Germinal center (tissue), 1 donor: ENCODE measurements at places on chromosomes 4 and X.
A peak's percentile ranks its signal among the peaks of the same experiment; 100 is the strongest.

- no peak for DNase-seq
These were observed 99.0 kb downstream of the FIP1L1 start for GRCh38 chr4:53476232-53477037.

- no peak for DNase-seq
These were observed 1.2 kb upstream of the QDPR start for GRCh38 chr4:17512973-17513665.

- no peak for DNase-seq
These were observed 189.5 kb upstream of the FAT4 start for GRCh38 chr4:125125276-125125675.

DNA sequence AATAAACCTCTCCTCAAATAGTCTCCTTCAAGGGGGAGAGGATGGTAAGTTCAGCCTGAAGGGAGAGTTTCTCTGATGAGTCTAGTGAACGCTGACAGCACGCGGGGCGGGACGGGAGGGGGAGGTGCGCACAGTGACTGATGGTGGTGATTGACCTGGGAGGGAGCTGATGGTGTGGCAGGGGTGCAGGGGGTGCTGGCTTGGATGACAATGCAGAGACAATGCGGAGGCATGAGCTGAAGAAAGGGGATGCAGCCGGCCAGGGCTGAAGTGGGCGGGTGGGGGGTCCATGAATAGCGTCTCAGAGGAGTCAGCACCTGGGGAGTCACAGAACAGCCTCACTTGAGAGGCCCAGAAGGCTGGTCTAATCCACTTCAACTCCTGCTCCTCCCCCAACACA lies 142.5 kb upstream of the PJA1 start:
- no peak for DNase-seq

- no peak for DNase-seq
These were observed 628.3 kb downstream of the TRIML1 start for GRCh38 chr4:188767496-188767895.

GRCh38 chrX:153867671-153868070 lies 18.3 kb downstream of the L1CAM start:
- no peak for DNase-seq

GRCh38 chrX:70422851-70423341 lies at the start of gene GDPD2:
Gene GDPD2, plus strand, starts transcription at chrX:70423314. Its CDS starts 1,671 bp downstream, at chrX:70424985.
- DNase-seq, result no peak

DNA sequence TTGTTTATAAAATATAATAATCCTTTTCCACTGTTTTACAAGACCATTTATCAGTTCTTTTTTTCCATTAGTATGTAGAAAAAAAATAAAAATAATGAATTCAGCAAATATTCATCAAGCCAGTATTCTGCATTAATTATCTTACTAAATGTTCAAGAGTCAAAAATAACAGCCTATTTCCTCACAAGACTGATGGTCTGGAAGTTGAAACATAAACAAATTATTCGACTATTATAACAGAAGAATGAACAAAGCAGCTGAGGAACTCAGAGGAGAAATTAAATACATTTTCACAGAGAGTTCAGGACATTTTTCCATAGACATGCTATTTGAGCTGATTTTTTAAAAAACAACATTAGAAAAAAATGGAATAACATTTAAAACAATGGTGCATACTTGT lies 2594.8 kb downstream of the ARAP2 start:
- DNase-seq, result no peak

DNA sequence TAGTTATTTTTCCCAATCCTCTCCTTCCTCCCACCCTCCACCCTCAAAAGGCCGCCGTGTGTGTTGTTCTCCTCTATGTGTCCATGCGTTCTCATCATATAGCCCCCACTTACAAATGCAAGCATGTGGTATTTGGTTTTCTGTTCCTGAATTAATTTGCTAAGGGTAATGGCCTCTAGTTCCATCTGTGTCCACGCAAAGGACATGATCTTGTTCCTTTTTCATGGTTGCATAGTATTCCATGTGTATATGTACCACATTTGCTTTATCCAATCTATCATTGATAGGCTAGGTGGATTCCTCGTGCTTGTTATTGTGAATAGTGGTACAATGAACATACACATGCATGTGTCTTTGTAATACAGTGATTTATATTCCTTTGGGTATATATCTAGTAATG lies 1193.7 kb downstream of the RPA4 start:
- DNase-seq, result no peak

GRCh38 chr4:163462556-163462955 lies 11.0 kb downstream of the TKTL2 start:
- DNase-seq, result no peak

DNA sequence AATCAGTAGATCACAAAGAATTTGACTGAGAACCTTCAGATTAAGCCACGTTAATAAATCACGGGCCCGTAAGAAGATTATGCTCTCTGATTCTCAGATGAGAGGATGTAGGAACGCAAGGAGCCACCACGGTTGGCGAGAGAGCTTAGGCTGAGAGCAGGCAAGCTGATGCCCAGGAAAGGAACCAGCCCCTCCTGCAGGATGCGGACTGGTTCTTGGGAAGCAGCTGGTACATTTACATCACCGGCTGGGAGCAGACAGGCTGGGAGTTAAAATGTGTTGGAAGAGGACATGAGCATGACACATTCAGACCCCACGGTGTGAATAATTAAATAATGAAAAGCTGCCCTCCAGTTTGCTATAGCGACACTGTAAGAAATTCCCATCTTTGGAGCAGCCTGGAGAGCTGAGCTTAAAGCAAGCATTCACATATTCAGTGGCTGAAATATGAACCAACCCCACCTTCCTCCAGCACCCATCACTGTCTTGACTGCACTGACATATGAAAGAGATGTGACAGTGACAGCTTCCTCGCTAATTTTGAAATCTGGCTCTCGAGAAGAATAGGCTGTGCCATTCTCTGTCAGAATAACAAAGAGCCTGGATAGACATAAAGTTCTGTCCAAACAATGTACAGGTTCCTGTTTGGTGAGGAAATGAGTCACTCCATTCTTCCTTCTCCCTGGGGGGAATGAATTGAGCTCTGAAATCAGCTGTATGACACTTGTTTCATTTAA lies 33.1 kb downstream of the LNX1 start:
- DNase-seq, result no peak

DNA sequence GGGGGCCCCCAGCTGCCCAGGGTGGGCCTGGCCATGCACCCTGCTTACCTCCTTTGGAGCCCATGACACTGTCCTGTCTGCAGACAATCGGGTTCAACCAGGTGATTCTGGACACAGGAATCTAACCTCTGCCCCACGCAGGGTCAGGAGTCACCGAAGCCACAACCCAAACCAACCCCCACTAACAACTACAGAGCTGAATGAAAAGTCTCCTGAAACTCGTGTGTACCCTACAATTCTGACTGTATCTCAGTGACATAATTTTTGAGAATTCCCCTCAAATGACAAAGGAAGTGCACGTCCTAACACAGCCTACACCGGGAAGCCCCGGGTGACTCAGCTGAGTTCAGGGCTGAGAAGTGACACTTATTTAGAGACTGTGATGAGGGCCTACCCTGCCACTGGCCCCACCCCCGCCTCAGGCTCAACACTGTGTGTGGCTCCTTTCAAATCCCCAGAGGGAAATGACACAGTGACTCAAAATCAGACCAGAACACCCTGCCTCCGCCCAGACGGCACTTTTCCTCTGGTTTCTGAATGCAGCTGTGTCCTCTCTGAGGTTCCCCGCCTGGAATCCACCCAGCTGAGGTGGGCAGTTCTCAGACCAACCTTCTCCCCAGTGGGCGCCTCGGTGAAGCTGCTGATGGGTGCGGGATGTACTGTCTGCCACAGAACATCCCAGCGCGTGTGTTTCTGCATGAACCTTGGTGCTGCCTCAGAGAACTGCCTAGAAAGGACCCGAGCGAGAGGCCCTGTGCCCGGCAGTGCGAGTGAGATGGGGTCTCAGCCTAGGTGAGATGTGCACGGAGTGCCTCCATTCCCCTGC lies 9.9 kb downstream of the TNIP2 start:
- peak; percentile 85 for DNase-seq

GRCh38 chr4:111773858-111774257 lies 371.4 kb upstream of the FAM241A start:
- no peak for DNase-seq

- no peak for DNase-seq
These were observed 61.8 kb downstream of the TRMT44 start for GRCh38 chr4:8502371-8502770.

- no peak for DNase-seq
These were observed 293.1 kb downstream of the CAMK2D start for GRCh38 chr4:113468165-113469022.

DNA sequence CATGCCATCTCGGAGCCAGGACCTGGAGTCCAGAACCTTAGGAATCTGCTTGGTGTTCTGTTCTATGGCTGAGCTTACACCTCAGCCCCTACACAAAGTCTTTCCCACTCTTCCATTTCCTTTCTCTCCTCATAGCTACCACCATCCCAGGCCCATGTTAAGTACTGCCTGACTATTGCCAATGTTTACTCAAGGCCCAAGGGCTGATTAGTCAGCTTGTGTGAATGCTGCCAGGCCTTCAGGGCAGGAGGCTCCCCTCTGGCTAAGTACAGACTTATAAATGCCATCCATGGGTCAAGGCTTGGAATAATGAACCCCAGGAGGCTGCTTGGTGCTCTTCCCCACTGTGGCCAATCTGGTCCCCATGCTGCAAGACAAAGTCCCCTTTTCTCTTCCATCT lies 411.6 kb upstream of the MAGEB18 start:
- no peak for DNase-seq

- no peak for DNase-seq
These were observed 73.0 kb upstream of the FRMPD4 start for GRCh38 chrX:12065251-12065650.

DNA sequence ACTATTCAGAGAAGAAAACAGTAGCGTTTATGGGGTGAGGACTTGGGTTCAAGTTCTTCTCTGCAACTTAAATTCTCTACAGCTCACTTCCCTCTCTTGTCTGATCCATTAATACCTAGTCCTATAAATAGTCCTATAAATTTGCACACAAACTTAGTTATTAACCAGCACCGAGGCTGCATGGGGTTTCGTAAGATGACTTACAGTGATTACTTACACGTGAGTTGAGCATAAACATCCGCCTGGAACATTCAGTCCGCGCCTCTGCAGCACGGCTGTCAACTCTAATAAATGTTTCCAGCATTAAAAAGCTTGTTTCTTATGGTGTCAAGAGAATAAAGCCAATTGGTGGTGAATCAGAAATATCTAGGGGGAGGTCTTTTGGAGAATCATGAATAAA lies 103.0 kb upstream of the ENPP6 start:
- no peak for DNase-seq

GRCh38 chrX:17968367-17968766 lies 107.3 kb upstream of the RAI2 start:
- DNase-seq, result no peak

- DNase-seq, result no peak
These were observed 9.9 kb downstream of the HMX1 start for GRCh38 chr4:8861576-8862295.

DNA sequence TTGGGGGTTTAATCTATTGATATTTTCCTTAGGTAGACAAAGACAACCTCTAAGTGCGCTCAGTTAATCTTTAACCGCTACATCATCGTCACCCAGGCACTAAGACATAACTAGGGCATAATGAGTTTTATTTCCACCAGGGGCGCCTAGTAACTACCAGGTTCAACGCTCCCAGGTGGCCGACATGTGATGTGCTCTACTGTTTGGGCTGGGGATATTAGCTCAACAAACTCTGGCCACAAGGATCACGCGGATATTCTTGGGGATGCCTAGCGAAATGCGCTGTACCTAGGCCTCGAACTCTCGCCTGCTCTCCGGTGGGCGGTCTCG lies 915 bp upstream of the RAB33B start:
- DNase-seq, result peak; percentile 77

- DNase-seq, result no peak
These were observed 111.6 kb downstream of the FRYL start for GRCh38 chr4:48668254-48669017.

- no peak for DNase-seq
These were observed 41.1 kb downstream of the HPF1 start for GRCh38 chr4:169716677-169717076.

DNA sequence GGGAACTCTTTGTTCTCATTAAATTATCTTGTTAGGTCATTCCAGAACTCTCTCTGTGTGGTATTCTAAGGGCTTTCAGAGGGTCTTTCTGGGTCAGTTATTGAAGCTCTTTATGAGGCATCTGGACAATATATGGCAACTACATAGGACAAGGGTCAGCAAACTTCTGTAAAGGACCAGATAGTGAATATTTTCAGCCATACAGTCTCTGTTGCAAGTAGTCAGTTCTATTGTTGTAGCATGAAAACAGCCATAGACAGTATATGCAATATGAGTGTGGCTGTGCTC lies 35.1 kb downstream of the HADH start:
- no peak for DNase-seq

GRCh38 chr4:6002926-6003325 lies 15.3 kb downstream of the C4orf50 start:
- no peak for DNase-seq

GRCh38 chrX:129091097-129091496 lies 432.2 kb downstream of the SMARCA1 start:
- DNase-seq, result no peak

- DNase-seq, result peak; percentile 14
These were observed 17.1 kb downstream of the GPR34 start for GRCh38 chrX:41705680-41706374.

GRCh38 chrX:68599256-68600152 lies 48.0 kb upstream of the STARD8 start:
- DNase-seq, result no peak
